ENCODE measurements at places on chromosomes 3 and 15.

- no peak for DNase-seq
Measured at GRCh38 chr3:144031938-144032337, 60.3 kb downstream of the DIPK2A start.

- no peak for DNase-seq
Measured at GRCh38 chr3:177527182-177527581, 329.9 kb upstream of the TBL1XR1 start.

DNA sequence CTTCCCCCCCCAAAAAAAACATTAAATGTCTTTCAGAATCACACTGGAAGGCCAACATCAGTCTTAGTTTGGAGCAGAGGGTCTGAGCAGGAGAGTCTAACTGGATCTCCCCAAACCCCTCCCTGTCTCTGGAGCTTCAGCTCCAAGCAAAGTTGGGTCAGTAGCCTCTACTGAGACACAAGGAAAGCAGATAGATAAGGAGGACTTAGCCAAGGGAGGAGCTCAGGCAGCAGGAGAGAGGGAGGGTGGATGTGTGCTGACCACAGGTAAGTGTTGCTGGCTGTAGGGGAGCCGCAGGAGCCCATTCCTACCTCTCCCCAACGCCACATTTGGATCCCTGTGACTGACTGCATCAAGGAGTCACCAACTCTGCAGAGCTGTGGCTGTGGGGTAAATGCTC is 7.0 kb downstream of the PLCB2 start:
- no peak for DNase-seq

DNA sequence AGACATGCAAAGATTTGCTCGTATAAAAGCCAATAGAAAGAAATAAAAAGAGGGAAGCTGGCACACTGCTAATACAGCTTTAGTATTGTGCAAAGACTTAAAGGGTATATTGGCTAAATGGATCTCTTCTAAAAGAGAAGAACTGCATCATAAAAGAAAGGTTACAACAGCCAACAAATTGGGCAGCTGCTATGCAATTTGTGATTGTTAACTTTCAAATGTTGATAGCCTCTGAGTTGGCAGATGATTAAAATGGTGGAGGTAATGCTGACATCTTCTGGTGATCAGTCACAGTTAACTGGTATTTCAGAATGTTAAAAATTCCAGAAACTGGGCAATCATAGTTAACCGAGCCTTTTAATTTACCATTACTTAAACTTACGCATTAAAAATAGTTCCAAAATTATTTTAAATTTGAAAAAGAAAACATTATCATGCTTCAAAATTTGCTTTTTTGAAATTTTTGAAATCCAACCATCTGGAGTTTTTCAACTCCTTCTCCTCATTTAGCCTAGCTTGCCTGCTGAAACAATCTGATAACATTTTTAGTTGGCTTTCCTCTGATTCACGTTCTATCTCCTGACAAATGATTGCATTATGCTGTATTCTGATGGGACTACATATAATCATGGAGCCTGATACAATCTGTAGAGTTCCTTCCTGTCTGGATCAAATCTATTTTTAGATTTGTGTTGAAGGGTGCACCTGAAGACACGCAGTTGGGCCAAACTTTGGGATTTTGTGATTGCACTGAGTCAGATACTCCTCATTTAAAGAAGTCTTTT is 144.0 kb upstream of the PDZRN3 start:
- DNase-seq: no peak

DNA sequence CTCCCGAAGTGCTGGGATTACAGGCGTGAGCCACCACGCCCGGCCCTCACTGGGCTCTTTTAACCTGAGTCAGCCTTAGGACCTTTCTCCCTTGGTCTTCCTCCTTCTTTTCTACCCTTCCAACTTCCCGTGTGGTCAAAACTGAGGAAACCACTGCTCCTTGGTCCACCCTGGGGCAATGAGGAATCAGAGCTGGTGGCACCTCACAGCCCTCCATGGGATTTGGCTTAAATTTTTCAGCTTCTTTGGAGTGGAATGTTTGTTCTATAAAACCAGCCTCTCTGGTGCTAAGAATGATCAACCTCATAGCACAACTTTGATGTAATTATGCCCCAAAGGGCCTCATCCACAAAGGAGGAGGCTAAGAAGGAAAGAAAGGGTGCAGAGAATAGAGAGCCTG is 76.6 kb upstream of the CFAP20DC start:
- no peak for DNase-seq

GRCh38 chr15:51775967-51776816 is 24.8 kb downstream of the TMOD2 start:
- DNase-seq: peak; percentile 49

GRCh38 chr3:195394024-195394423 is 48.8 kb downstream of the ACAP2 start:
- DNase-seq: no peak

DNA sequence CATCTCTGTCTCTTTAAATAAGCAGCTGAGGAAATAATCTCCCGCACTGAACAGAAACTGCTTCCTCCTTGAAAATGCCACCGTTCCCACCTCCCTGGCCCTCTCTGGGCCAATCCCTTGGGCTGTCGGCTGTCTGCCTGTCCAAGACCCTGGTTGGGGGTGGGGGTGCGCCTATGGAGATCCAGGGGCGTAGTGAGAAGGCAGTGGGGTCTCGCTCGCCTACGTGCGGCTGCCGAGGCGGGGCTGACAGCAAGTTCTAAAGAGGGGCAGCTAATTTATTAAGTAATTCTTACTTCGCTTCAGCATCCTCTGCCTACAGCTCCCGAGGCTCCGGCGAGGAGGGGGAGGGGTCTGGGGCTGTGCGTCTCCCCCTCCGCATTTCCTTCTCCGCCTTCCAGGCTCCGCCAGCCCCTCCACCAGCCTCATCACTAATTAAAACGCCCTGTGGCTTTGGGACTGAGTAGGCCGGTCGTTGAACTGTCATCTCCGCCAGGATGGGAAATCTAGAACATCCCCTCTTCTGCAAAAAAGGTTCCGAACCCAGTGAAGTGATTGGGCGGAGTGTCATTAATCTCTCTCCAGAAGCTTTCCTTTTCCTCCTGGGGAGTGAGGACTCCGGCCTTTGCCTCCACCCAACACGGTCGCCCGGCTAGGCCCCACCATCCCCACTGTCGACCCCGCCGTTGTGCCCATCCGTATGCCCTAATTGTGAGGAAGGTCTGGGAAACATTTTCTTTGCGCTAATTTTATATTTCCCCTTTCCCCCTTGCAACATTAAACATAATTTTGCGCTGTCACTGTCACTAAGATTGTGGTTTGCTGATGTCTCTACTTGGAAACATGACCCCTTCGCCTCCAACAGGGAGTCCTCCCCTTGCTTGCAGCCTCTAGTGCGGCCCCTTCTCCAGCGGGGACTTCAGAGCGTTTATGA is 16.9 kb downstream of the NR2F2 start:
- no peak for DNase-seq

- DNase-seq: no peak
Measured at GRCh38 chr3:129992781-129993180, 18.3 kb downstream of the TRH start.

DNA sequence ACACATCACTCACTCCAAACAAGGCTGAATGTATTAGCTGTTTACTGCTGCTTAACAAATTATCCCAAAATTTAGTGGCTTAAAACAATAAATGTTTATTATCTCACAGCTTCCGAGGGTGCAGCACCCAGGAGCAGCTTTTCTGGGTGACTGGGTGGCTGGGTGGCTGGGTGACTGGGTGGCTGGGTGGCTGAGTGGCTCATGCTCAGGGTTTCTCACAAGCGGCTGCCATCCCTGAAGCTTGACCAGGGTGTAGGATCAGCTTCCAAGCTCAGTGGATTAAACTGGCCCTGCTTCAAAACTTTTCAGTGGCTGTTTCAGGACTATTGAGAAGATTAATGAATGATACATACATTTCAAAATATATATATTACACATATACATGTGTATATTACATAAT is 2.3 kb upstream of the CYP11A1 start:
- DNase-seq: no peak

DNA sequence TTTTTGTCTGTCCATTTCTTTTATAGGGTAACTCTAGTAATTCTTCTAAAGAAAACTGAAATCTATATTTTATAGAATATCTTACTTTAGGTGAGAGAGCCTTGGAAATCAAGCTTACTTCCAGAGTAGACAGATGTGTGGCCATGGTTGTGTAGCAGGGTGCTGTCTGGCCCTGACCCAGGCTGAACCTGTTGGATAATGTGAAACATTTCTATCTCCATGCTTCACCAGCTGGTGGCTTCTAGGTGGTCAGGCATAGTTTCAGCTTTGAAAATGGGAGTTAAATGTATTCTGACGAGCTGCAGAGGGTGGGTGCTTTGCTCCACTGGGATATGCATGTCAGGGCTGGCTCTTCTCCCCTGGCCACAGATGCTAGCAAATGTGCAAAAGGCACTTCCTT is 20.8 kb upstream of the NR2C2 start:
- no peak for DNase-seq

- no peak for DNase-seq
Measured at GRCh38 chr15:57537072-57537471, 54.6 kb upstream of the MYZAP start.

DNA sequence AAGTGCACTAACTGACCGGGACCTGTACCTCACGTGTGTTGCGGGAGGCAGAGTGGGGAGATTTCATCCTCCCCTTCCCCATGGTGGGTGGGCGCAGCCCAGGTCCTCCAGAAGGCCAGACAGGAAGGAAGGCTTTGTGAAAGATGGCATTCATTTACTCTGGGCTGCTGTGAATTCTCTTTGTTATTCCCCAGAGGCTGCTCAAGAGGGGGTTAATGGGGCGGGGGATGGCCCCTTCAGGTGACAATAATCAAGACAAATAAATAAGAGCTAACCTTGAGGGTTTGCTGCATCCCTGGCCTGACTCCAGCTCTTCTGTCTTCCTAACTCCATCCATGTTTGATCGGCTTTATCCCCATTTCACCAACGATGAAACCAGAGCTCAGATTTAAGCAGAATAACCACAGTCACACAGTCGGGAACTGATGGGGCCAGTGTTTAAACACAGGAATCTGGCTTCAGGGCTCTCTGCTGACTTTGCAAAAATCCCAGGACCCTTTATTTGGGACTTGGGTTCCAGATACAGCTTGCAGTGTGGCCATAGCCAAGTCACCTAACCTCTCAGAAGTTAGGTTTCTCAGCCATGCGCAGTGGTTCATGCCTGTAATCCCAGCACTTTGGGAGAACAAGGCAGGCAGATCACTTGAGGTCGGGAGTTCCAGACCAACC is 16.5 kb downstream of the PIF1 start:
- DNase-seq: no peak

DNA sequence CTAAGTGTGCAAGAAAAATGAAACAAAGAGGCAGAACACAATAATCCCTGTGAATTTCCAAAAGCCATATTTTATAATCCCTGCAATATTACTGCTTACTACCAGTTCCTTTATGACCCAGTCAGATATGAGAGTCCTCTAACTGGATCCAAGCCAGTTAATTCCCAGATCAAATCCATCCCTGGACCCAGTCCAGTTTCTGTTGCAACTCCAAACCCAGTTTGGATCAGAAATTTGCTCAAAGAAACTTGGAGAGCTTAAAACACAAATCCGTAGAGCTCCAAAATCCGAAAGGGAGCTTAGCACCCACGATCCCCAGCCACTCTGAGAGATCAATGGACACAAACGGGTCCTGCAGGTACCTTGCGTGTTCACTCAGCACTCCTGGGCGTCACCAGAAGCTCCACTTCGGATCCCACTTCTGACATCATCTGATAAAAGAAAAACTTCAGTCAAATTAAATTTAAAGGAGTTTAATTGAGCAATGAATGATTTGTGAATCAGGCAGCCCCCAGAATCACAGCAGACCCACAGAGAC is 32.6 kb upstream of the THUMPD3 start:
- no peak for DNase-seq

All from activated naive CD4-positive, alpha-beta T cell treated with anti-CD3 and anti-CD28 coated beads, Interleukin-2, amount 50 U/mL, for 16 hours (primary cell).